ENCODE measurements at places on chromosomes 2 and 18.

DNA sequence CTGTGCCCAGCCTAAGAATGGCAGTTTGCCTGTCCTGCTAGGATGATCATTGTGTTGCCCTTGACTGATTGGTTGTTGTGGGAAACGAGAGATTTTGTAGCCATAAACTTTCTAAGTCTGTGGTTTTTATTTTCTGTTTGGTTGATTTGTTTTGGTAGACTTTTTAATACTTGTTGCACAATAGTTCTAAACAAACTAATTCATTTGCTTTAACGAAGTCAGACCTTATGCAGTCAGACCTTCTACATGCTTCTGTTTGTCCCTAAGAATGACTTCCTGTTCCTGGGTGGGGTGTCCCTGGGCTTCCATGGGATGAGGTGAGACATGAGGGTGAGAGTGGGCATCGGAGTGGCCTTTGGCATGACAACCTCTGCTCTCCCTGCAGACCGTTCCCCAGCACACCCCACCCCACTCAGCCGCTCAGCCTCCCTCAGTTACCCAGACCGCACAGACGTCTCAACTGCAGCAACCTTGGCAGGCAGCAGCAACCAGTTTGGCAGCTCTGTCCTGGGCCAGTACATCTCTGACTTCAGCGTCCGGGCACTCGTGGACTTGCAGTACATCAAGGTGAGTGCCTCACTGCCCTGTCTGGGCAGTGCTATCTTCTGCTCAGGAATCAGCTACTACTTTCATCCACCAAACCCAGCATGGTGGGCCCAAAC is 7.8 kb upstream of the CNNM3 start:
- DNase-seq, result no peak

DNA sequence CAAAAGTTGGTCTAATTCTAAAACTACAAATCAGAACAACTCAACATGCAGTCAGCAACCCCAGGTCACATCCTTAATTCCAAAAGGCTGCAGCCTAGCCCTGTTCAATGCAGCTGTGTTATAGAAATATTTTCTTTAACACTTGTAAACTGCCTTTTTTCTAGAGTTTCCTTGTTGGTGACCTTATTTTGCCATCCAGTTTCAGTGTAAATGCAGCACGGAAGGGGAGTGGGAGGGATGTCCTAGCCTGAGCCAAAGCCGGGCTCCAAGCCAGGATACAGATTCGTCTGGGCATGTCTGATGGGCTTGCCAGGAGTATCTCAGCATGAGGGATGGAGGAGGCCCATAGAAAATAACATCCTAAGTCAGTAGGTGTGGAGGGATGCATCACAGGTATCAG is 17.7 kb upstream of the SP3 start:
- DNase-seq, result no peak

- no peak for DNase-seq
These were observed 107.8 kb upstream of the TPO start for GRCh38 chr2:1305342-1306013.

DNA sequence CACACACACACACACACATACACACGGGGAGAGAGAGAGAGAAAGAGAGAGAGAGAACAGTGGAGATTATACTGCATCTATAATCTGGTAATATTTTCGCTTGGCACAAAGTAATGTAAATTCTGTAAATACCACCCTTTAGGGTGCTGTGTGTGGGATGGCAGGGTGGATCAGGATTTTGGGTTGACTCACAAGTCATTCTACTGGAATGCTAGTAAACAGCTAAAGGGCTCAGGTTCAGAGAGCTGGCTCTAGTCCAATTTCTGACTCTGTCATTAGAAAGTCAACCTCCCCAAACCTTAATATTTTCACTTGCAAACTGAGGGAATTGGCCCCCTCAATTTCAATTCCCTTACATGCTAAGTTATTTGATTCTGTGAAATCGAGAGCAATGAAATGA is 308.3 kb downstream of the TSN start:
- no peak for DNase-seq

DNA sequence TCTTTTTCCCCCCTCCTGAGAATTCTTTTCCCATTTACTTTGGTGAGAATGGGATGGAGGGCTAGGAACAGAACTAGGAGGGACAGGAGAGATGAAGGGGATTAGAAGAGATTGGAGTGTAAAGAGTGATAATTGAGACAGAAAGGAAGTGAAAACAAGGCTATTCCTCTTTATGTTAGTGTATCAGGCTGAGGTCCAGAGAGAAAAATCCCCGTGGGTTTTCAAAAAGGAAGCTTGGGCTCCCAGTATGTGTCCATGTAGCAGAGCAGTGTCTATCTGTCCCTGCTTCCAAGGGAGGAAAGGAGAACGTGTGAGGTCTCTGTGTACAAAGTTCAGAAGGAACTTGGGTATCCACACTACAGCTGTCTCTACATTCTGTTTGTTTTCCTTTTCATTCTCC is 59.9 kb upstream of the KCNE4 start:
- DNase-seq, result no peak
